Skin of body (tissue), 3 donors: ENCODE measurements at places on chromosomes 5 and 9. TPM values are rescaled to one million over a fixed set of nuclear protein-coding genes. Genes with fewer than 3 reads are reported as not detected.

CCDC180 gene
- 16.1 TPM for total RNA-seq

DNA sequence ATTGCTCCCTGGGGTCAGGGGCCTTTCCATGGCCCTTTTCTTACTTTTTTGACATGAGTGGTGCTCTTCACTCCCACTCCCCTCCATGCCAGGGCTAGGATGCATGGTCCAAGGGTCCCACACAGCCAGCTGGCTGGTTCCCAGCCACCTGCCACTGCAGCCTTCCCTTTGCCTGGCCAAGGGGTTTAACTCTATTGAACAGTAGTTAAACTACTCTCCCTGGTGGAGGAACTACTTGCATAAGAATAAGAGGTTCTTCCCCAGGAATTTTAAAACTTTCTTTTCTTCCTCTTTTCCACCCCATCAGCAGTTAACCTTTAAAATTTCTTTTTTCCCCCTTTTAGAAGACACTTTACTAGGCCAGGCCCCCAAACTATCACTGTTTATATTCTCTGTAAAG, 1532.8 kb upstream of the ACO1 start:
- DNase-seq: no peak

- DNase-seq: peak; percentile 37
Observed at GRCh38 chr9:34989946-34990635, 546 bp downstream of the DNAJB5 start.

- DNase-seq: no peak
Observed at GRCh38 chr5:110823571-110823970, 84.8 kb downstream of the SLC25A46 start.

- no peak for DNase-seq
Observed at GRCh38 chr5:135648116-135648515, 69.3 kb upstream of the CXCL14 start.

- no peak for DNase-seq
Observed at GRCh38 chr9:68555437-68556150, 14.9 kb upstream of the TMEM252 start.

GRXCR2 gene
- total RNA-seq: not detected
